Ascending aorta (tissue), 2 donors: ENCODE measurements at places on chromosomes 4 and X.

GRCh38 chr4:105145903-105146275 is 787 bp upstream of the TET2 start:
- DNase-seq: no peak

GRCh38 chr4:165553221-165553810 is 174.5 kb downstream of the CPE start:
- no peak for DNase-seq

GRCh38 chr4:122045533-122045932 is 93.7 kb upstream of the TRPC3 start:
- DNase-seq: no peak

- no peak for DNase-seq
Observed at GRCh38 chr4:79869597-79870237, 203.3 kb downstream of the ANTXR2 start.

- DNase-seq: no peak
Observed at GRCh38 chr4:81166458-81167160, 48.4 kb downstream of the PRKG2 start.

DNA sequence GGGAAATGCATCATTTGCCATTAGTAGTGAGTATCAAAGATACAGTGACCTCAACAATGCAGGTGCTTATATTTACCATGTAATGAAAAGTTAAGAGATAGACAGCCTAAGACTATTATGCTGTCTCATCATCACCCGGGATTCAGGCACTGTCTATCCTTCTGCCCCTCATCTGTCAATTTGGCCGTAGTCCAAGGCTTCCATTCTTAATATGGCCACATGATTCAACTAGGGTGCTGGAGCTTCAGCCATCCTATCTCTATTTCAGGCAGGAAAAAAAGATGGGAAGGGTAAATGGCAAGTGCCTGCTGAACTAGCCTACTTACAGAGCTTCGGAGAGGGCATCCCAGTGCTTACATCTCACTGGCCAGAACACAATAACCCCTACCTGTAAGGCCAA is 196.7 kb upstream of the LNX1 start:
- no peak for DNase-seq

- DNase-seq: no peak
Observed at GRCh38 chr4:956531-957230, 16.7 kb downstream of the DGKQ start.

DNA sequence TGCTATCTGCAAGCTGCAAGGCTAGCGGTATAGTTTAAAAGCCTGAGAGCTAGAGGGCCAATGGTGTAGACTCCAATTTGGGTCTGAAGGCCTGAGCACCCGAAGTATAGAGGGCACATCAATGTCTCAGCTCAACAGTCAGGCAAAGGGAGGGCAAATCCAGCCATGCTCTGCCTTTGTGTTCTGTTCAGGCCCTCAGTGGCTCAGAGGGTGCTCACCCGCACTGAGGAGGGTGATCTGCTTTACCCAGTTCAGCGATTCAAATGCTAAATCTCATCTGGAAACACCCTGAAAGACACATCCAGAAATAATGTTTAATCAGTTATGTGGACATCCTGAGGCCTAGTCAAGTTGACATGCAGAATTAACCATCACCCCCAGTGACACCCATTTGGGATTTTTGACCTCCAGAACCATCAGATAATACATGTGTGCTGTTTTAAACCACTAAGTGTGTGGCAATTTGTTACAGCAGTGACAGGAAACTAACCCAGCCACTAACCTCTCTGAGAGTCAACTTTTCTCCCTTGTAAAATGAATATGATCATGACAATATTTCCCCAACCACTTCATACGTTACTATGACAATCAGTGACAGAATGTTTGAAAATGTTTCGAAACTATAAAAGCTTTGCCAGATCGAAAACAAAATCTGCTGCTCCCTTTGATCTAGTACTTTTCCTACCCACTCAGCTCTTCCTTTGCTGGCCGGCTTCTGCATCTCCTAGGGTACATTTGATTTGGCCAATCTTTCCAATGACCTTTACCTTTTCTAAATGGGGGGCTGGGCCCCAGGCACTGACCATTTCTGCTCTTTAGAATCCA is 8.4 kb upstream of the TBL1X start:
- no peak for DNase-seq

DNA sequence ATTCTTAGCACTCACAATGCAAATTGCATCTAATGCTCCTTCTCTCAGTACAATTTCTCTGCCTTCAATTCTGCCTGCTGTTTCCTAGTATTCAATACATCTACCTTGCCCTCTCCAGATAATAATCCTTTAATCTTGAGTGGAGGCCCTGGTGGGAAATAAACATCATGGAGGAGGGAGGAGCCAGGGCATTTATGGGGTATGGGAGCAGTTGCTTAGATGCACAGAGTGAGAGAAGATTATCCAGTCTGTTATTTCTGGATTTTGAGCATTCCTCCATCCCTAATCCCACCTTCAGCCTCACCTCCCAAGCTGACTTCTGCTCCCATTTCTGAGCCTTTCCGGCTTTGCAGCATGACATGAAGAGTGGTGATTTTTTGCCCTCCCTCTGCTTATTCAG is 127.9 kb upstream of the PPP3CA start:
- no peak for DNase-seq

DNA sequence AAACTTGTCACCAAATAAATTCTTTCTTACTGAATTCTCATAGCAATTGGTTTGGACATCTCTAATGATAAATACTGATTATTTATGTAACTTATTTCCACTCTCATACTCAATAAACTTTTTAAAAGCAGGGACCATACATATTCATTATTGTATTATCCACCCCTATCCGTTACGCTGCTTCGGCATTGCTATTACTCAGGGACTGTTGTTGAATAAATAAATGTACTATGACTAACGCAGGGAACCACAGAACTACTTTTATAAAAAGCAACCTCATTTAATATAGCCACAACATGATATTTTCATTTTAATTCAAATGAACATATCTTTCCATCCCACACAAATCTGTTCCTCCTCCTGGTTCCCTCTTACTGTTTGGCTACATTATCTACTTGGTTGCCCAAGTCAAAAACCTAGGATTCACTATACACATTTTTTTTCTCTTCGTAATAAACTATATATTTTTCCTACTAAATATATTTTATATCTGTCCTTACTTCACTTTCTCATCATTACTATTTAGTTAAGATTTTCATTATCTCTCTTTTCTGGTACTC is 14.9 kb upstream of the ANKRD50 start:
- DNase-seq: no peak

DNA sequence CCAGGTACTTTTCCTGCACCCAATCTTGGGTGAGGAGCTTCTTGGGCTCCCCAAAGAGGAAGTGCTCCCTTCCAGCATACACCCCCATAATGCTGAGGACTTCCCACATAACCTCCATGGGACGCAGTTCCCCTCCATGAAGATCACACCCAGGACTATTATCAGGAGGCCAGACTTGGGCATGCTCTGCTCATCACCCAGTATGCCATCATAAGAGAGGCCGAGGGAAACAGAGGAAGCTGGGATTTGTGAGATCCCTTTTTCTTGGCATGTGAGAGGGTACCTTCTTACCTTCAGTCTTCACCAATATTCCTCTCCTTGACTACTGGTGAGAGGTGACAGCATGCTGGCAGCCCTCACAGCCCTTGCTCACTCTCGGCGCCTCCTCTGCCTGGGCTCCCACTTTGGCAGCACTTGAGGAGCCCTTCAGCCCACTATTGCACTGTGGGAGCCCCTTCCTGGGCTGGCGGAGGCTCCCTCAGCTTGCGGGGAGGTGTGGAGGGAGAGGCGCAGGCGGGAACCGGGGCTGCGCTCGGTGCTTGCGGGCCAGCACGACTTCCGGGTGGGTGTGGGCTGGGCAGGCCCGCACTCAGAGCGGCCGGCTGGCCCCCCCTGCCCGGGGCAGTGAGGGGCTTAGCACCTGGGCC is 15.7 kb upstream of the HSFX1 start:
- DNase-seq: no peak

GRCh38 chr4:7750972-7751371 is 188.7 kb downstream of the AFAP1 start:
- no peak for DNase-seq

GRCh38 chrX:3299636-3300035 is 46.8 kb downstream of the MXRA5 start:
- no peak for DNase-seq

GRCh38 chrX:80808881-80809411 is 731 bp downstream of the BRWD3 start:
- DNase-seq: no peak

DNA sequence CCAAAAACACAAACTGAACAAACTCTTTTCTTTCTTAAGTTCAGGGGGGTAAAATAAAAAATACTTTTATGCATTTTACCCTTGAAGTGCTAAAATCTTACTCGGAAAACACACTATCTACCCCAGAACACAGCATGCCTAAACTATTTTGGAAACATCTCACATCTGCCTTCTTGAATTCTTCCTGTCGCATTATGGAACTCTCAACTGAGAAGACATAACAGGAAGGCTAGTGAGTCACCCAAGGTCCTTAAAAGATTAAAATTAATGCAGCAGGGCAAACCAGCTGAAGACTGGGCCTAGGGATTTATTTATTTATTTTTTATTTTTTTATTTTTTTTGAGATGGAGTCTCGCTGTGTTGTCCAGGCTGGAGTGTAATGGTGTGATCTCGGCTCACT is 208.2 kb downstream of the APBB2 start:
- no peak for DNase-seq

GRCh38 chrX:104359124-104359523 is 104.4 kb upstream of the ESX1 start:
- no peak for DNase-seq

DNA sequence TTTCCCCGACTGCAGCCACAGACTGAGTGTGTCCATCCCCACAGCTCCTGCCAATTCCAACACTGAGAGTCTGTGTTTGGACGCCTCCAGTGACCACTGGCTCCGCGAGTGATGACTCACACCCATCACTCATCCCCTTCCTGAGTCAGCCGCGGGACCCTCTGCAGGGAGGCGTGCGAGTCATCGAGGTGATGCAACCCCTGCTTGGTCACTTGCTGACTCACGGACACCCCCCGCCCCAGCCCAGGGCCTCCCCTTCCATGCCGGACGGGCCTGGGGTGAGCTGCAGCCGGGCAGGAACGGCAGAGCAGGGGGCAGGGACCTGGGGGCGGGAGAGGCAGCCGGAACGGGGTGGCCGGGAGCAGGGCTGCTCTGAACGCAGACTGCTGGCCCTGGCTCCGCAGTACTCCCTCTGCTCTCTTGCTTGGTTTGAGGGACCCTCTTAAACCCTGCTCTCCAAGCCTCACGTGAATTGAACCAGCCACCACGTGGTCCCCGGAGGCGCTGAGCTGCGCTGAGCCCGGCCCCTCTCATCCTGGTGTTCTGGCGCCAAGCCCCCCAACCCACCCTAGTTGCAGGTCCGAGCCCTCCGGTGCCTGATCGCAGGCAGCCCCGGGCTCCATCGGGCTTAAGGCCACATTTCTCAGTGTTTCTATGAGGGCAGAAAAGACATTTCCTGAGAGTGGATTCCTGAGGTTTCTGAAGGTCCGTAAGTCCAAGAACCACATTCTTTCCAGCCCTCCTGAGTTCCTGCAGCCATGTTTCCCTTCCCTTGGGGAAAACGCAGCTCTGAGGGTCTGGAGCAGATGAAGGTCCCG is 32.4 kb downstream of the FGFRL1 start:
- DNase-seq: peak; percentile 94

DNA sequence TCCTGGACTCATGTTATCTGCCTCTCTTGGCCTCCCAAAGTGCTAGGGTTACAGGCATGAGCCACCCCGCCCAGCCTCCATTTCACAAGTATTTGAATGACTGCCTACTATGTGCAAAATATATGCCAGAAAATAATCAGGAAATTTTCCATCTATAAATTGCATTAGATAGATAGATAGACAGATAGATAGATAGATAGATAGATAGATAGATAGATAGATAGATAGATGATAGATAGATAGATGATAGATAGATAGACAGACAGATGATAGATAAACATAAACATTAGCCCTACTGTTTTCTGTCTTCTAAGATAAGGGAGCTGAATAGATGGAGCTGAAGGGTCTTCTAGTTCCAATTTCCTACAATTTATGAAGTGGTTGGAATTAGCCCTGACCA is 87.4 kb upstream of the TRIM2 start:
- no peak for DNase-seq

- DNase-seq: no peak
Observed at GRCh38 chr4:170388255-170388654, 298.5 kb upstream of the AADAT start.

DNA sequence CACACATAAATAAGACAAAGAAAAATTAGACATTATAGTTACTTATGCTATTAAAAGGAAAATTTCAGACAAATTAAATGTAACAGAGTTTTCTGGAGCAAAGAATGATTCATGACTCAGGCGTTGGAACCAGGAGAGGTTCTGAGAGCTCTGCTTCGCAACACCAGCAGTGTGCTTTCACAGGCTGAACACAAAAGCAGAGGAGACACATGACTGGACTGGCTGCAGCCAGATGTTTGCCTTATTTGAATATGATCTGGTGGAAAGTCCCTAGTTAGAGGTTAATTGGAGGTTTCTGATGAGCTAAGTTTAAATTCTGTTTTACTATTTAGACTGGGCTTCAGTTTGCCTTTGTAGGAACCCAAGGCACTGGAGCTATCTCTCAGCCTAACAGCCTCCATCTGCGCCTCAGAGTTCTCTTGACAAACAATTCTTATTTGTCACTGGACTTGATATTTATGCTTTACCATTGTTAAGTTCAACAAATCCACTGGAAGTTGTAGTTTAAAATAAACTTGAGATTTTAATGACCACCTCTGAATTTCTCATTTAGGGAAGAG is 16.2 kb downstream of the BOD1L1 start:
- DNase-seq: no peak

- DNase-seq: no peak
Observed at GRCh38 chrX:77786365-77786680, 307 bp upstream of the ATRX start.

- no peak for DNase-seq
Observed at GRCh38 chr4:54433686-54434085, 204.6 kb downstream of the PDGFRA start.

GRCh38 chr4:172042714-172043114 is 229.5 kb downstream of the GALNTL6 start:
- DNase-seq: no peak

- no peak for DNase-seq
Observed at GRCh38 chrX:116272861-116273260, 102.3 kb downstream of the AGTR2 start.
